ENCODE measurements at places on chromosomes 2 and 18.

DNA sequence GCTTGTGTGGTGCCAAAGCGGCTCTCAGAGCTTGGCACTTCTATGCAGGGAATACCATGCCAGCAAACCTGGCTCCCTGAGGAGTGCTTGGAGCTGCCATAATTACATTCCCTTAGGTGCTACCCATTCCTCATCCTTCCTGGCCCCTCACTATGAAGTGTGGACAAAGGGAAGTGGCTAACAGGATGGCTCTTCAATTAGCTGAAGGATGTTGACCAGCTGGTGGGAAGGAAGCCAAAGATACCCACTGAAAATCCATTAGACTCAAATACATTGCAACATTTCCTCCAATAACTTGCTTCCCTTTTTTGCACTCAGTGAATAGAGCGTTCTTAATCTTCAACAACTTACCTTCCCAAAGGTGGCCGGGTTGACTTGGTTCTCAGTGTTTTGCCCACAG is 8.5 kb downstream of the RFX8 start:
- peak; percentile 46 for DNase-seq

DNA sequence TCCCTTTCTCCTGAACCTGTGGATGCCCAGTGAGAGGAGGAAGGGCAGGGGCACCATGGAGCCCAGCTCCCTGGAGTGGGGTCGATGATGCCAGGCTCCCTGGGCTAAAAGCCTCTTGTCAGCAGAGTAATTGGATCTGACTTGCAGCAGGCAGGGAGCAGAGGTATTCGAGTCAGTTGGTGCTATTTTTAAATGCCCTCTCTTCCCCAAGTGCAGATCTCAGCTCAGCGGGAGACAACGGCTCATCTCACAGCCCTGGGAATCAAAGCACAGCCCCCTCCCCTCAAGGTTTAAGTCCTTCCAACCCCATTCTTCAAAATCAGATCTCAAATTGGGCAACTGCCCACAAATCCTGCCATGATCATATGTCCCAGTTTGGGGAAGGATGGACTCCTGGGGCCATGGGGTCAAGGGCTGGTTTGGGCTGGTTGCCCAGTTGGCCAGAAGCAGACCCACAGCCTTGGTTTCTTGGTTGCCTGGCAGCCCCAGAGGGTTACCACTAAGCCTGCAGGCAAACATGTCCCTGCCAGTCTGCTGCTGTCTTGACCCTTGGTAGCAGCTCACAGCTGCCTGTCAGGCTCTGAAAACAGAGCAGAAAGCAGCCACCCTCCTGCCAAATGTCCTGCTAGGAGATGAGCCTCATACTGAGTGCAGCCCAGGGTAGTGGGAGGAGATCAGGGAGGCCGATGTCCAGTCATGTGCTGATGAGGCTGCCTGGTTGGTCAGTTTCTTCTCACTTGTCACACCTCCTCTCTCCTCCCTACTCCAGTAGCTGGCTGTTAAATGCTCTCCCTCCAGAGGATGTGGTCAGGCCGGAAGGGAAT is 244.9 kb downstream of the LOXHD1 start:
- no peak for DNase-seq

GRCh38 chr18:76479351-76480238 is 15.4 kb downstream of the ZNF516 start:
- no peak for DNase-seq

DNA sequence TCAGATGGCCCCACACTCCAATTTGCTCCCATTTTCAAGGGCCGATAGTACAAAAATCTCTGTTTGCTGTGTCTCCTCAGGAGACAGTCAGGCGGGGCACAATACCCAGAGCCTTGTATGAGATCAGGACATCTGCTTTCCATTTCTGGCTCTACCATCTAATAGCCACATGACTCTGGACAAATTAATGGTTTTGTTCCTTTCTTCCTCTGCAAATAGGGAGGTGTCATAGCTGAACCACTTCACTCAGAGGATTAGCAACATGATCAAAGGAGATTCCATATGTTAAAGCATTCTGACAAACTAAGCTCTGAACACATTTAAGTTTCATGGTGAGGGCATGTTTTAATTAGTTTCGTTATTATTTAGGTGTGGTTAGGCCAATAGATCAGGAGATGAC is 602.1 kb upstream of the SYT4 start:
- no peak for DNase-seq

GRCh38 chr2:68837164-68837860 is 33.9 kb downstream of the BMP10 start:
- peak; percentile 89 for DNase-seq

GRCh38 chr2:3458396-3459184 is 60.7 kb downstream of the ADI1 start:
- no peak for DNase-seq

GRCh38 chr2:159609811-159610549 is 6.4 kb downstream of the BAZ2B start:
- DNase-seq: no peak

DNA sequence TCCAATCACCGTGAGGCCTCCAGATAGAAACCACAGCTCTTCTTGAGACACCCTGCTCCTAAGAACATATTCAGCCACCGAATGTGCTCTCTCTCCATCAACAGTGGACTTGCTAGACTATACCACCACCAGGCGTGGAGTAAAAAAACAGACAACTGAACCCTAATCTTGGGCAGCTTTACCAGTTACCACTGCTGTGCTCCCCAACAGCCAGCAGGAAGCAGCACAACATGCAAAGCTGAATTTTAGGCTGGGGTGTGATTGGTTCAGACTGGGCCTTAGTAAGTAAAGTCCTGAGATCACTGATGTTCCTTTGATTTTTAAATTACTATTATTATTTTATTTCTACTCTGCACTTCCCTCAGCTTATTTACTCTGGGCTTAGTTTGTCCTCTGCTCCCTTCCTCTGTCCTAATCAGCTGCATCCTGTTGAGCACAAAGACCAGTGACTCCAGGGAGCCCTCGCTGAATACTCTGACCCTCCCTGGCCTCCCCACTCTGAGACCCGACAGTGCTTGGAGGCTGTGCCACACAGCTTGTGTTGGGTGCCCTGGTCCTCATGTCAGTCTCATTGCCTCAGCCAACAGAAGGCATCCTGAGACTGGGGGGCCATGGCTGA is 21.9 kb downstream of the MRPL35 start:
- peak; percentile 84 for DNase-seq

GRCh38 chr2:222978850-222979249 is 73.1 kb upstream of the KCNE4 start:
- DNase-seq: no peak

GRCh38 chr2:181658444-181658843 is 1.5 kb upstream of the CERKL start:
- DNase-seq: no peak

DNA sequence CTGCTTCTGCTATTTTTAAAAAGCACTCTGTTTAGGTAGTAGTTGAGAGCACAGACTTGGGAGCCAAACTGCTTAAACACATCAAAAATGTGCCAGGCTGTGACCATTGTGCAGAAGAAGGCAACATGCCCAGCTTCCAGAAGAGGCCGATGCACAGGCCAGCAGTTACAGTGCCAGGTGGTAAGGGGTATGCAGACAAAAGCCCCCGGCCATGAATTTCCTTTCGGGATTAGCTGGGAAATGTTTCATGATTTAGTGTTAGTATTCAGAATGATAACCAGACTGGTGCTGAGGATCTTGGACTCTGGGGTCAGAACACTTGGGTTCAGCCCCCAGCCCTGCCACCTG is 40.0 kb upstream of the ATG16L1 start:
- DNase-seq: no peak

- DNase-seq: no peak
Observed at GRCh38 chr18:62784966-62785413, 69.6 kb downstream of the PHLPP1 start.

DNA sequence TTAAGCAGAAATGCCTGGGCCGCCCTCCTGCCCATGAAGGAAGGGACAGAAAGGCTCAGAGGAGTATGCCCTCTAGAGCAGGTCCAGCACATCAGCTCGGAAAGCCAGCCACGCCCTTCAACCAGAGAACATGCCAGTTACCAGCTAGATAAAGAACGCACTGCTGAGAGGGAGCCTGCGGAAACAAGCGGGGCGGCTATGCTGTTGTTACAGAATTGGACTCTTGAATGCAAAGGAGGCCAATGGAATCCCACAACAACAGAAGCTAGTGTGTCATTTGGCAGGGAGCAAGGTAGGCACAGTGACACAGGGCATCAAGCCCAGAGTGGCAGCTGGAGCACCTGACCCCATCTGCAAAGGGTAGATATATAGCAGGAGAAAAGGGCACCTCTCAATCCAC is 242.9 kb upstream of the ID2 start:
- DNase-seq: no peak

GRCh38 chr2:151568501-151568900 is 158.8 kb downstream of the RIF1 start:
- DNase-seq: no peak

DNA sequence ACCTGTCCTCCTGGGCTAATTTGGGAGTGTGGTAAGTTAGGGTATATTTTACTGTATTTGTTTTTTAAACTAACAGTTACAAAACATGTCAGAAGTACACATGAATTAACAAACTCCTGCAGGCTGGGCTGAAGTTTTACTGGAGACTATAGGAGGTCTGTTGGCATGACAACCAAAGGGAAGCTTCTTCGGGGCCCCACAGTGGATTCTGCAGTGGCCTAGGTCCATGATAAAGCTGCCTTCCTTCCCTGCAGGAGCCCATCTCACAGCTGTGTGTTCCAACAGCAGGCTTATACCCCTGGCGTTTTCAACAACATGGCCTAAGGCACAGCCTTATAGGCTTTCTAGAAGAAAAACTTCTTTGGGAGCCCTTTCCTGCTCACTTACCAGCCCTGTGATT is 128.0 kb upstream of the SETBP1 start:
- no peak for DNase-seq

DNA sequence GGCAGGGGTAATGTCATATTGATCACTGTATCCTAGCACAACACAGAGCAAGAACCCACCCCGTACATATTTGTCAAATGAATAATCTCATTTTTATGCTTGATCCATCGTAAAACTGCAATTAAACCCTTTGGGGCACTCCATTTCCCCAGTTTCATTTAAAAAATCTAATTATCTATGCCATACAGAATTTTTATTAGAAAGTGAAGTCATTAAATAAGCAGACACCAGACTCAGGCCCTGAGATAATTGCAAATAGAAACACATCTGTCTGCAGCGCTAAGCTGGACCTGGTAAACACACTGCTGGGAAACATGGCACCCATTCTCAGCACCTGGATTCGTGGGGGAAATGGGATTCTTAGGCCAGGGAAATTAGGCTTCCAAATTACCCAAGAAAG is 5.1 kb downstream of the CYRIA start:
- DNase-seq: no peak

DNA sequence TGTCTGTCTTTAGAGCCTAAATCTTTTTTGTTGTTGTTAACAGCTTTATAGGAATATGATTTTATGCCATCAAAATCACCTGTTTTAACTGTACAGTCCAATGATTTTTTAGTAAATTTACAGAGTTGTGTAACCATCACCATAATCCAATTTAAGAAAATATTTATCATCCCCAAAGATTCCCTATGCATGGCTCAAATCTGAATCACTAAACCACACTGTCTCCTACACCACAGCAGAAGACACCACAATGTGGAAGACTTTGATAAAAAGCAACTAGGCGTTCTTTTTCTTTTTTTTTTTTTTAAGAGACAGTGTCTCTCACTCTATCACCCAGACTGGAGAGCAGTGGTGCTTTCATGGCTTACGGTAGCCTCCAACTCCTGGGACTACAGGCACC is 99.6 kb downstream of the TXNL1 start:
- no peak for DNase-seq

GRCh38 chr2:41182961-41183360 is 731.1 kb upstream of the SLC8A1 start:
- DNase-seq: no peak

DNA sequence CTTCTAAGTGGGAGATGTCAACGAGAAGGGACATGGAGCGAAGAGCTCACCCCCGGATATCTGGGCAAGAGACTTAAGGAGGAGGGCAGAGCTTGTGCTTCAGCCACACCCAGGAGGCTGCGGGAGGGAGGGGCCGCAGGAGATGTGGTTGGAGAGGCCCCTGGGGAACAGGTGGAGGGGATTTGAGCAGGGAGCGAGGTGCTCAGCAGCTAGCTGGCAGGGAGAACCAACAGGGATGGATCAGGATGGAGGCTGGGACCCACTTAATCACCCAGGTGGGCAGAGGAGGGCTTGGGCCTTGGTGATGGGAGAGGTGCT is 78.3 kb downstream of the MBP start:
- peak; percentile 84 for DNase-seq

DNA sequence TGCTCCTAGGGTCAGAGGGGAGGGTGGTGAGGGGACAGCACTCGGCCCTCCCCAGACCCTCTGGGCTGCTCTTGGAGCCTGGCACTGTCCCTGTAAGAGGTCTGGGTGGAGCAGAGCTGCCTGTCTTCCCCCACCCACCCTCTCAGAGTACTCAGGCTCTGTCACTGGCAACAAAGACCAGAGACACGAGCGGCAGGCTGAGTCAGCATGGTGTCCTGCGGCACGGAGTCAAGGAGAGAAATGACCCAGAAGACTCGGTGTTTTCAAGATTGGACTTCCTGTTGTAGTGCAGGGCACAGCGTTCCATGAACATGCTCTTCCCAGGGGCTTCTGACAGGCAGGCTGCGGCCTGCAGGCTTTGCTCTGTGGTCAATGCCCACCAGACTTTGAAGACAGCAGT is 19.9 kb downstream of the SIGLEC15 start:
- no peak for DNase-seq

GRCh38 chr2:98892871-98893270 is 43.2 kb downstream of the CRACDL start:
- no peak for DNase-seq

- no peak for DNase-seq
Observed at GRCh38 chr2:237872178-237872887, 12.9 kb downstream of the RAMP1 start.

DNA sequence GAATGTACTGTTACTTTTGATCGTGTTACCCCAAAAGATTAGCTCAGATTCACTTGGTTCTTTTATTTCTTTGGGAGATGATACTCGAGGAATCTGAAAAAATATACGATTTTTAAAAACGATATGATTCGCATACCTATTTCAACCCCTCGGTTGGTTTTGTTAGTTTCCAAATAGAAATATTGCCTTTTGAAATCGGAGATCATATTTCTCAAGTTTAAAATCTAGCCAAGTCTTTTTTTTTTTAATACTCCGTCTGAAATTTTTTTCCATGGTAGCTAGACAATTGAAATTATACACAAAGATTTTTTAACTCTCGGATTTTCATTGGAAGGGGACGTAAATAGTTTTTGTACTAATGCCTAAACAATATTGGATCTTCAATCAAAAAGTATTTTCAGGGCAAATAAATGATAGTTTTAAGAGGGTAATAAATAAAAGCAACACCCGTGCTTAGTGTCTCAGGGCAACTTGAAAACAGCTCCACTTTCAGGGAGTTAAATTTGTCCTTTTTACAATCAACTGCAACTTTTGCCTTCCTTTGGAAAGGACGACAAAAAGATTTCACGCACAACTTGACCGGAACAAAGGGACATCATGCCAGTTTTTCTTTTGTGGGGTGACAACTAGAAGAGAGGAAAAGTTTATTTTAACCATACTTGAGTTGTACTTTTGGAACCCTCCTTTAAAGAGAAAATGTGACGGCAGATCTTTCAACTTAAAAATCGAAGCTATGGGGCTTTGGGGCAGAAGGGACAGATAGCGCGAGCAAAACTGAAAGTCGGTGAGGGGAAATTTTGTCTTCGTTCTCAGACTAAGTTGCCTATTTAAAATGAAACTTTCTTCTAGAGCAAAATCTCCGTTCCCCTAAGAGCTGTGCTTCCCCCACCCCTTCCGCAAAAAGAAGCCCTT is 5.8 kb upstream of the ONECUT2 start:
- DNase-seq: no peak

All from activated CD4-positive, alpha-beta T cell treated with anti-CD3 and anti-CD28 coated beads, Interleukin-2, amount 10 ng/mL, durations not matched to agents 24 days and 14 days (primary cell).